ENCODE measurements at places on chromosomes 2 and 18.

GRCh38 chr18:135045-135444 lies 23.3 kb upstream of the USP14 start:
- DNase-seq: no peak

- DNase-seq: no peak
Observed at GRCh38 chr2:95019572-95019971, 5.9 kb upstream of the MAL start.

DNA sequence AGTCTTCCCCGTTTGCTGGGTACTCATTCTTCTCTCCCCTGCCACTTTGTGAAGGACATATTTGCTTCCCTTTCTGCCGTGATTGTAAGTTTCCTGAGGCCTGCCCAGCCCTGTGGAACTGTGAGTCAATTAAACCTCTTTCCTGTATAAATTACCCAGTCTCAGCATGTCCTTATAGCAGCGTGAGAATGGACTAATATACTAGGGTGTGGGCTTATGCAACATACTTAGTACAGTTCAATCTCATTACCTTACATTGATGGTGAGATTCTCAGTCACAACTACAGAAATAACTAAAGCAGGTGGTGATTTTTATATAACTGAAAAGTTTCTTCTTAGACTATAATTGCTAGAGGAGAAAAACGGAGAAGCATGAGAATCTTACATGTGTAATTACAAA lies 237.9 kb upstream of the MMADHC start:
- no peak for DNase-seq

- DNase-seq: no peak
Observed at GRCh38 chr2:59233448-59233847, 992.3 kb upstream of the FANCL start.

DNA sequence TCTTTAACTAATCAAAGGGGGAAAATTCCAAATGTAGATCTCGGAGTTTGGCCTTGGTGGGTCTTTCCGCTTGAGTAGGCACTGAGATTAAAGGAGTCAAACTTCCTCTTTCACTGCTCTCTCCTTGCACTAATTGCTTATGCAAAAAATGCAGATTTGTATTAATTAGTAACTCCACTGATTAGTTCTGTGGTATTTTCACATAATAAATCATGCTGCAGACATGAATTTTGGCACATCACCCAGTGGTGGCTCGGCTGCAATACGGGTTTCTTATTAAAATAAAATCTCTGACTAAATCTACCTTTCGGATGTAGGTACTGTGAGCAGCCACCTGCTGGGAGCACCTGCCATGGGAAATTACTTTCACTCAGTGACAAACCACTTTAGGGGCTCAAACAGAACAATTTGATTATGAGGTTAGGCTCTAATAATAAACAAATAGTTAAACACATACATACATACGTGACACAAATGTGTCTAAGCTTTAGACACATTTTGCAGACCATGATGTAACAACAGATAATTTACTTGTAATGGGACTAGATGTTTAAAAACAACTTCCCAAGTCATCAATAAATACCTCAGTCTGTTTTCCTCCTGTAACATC lies 6.4 kb upstream of the NEUROD1 start:
- DNase-seq: no peak

- DNase-seq: no peak
Observed at GRCh38 chr2:178397002-178397605, 53.9 kb downstream of the PRKRA start.

- DNase-seq: no peak
Observed at GRCh38 chr2:106859498-106859897, 26.5 kb downstream of the ST6GAL2 start.

GRCh38 chr2:159177357-159177756 lies 109.1 kb downstream of the WDSUB1 start:
- DNase-seq: no peak

- no peak for DNase-seq
Observed at GRCh38 chr2:202400941-202401340, 24.8 kb downstream of the BMPR2 start.

GRCh38 chr18:45997700-45998151 lies 30.6 kb upstream of the EPG5 start:
- no peak for DNase-seq

- DNase-seq: no peak
Observed at GRCh38 chr2:141582213-141582612, 548.6 kb downstream of the LRP1B start.

DNA sequence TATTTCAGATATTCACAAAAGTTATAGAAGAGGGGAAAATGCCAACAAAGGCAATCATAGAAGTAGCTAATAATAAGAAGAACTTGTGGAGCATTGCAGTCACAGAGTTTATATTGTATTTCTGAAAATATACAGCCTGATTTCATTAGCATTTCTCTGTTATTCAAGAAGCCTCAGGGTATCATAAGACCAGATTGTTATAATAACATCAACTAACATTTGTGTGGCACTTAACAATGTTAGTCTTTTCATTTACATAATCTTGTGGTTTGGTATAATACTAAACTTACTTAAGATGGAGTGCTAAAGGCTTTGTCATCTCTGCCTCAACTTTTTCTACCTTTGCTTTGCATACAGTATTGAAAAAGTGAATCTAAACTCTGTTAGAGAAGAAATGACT lies 61.6 kb upstream of the TACR1 start:
- no peak for DNase-seq

DNA sequence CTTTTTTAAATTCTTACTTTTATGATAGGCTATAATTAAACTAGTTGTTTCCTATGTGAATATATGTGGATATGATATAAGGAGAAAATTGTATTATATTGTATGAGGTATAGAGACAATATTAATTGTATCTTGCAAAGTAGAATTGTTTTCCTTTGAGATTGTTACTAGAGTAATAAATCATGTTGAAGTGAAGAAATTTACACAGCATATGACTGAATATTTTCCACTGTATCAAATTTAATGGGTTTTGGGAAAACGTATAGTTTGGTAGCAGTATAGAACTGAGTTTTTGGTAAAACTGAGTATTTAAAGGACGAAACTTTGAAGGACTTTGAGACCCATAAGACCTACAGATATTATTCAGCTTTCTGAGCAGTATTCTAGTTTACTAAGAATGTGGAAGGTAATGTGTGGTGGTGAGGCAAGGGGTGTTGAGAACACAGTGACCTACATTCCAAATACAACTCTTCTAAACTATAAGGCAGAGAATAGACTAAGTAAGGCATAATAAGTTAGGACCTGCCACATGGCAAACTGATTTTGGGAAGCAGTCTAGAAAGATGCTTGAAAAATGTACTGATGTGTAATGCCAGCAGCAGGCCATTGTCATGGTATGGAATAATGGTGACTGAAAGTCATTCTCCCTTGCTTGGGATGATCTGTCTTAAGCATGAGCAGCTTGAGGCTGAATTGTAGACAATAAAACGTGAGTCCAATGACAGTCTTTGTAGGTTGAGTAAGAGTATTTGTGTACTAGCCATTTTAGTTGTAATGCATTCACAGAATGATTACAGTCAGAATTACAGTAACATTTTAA lies 29.6 kb downstream of the PKP4 start:
- no peak for DNase-seq

GRCh38 chr2:64862623-64863022 lies 126.6 kb upstream of the SLC1A4 start:
- DNase-seq: no peak

DNA sequence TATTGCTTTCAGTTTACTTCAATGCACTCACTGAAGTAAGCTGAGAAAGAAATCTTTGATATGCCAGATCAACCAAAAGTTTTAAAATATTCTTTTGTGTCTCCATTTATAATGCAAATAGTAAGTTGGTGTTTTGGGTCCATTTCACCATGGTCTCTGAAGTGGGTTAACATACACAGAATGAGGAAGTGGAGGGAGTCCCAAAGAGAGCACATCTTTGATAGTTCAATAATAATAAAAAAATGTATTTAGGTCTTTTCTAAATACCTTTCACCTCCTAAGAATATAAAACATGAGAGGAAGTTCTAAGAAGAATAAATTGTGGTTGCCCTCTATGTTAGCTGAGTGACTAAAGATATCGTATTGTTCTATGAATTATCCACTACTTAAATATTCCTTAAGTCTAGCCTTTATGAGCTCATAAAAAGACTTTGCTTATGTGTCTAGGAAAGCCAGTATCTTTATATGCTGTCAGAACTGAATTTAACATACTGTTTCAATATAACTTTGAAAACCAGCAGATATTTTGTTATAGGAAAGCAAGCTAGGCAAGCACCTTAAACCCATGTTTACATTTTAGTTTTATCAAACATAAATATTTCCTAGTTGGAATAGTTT lies 148.7 kb upstream of the ZEB2 start:
- no peak for DNase-seq

- DNase-seq: no peak
Observed at GRCh38 chr18:63681449-63682340, 20.0 kb upstream of the SERPINB3 start.

DNA sequence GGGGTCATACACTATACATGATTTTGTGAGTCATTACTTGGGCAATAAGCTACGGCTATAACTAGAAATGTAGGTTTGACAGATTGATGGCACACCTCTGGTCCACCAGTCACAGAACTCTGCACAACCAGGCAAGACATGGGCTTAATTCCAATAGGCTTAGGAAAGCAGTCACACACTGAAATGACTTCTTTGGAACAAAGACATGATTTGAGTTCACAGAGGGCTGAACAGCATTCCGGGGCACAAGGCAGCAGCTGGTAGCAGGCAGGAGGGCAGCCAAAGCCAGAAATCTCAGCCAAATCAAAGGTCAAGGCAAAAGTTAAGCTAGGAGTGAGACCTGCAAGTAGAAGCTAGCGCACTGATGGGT lies 27.4 kb downstream of the FABP1 start:
- DNase-seq: no peak

DNA sequence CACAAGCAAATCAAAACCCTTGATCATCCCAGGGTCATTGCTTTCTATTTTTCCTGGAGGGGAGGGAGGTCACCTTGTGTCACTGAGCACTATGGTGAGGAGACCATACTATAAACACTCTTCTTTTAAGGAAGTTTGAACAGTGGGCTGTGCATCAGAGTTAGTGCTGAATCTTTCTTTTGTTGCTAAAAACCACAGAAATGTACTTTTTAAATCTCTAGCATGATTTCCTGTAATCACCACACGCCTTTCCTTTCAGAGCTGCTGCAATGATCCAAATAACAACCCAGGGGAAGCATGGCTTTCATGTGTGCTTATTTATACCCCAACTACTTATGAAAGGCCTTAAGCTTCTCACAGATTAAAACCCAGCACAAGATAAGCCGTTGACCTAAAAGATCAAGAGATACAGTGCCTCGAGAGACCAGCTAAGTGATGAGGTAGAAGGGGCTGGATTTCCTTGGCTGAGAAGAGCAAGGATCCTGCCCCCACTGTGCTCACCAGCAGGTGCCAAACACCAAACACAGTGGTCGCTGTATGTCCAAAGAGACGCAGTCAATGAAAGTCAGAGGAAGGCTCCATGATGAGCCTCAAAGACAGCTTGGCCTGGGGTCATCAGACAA lies 34.7 kb downstream of the TRABD2A start:
- no peak for DNase-seq

DNA sequence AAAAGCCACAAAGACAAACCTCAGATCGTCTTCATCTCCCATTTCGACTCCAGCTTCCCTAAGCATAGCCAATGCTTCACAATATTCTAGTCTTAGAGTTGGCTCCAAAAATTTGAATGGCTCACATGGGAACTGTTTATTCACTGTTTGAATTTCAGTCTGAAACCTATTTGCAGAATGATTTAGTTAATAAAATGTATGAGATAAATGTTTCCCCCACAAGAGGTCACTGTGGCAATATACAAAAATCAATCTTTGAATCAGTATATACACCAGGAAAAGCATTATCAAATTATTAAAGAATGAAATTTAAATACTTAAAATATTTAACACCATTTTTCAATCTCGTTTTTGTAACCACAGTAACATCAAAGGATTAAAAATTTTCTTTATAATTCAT lies 40.0 kb upstream of the MCM6 start:
- no peak for DNase-seq

- DNase-seq: no peak
Observed at GRCh38 chr2:620004-620403, 57.2 kb downstream of the TMEM18 start.

- DNase-seq: no peak
Observed at GRCh38 chr2:70937866-70938585, 2.3 kb downstream of the ATP6V1B1 start.

DNA sequence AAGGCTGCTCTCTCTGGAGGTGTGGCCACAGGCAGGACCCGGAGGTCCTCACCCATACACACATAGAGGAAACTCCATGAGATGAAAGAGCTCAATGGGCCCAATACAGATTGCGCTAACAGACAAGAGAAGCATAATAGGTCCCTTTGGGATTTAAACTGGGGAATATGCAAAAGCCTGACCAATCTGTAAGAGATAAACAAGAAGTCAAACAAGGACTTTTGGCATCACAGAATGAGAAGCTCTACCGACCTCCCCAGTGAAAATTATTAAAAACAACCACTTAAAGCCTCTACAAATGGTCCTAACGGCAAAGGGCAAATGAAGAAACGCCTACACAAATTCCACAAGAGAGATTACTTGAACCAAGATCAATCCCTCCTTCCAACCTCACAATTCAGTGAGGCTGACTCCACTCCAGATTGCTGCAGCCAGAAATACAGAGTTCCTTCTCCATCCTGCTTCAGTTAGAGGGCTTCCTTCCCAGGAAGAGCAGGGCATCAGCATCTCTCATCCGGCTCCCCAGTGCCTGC lies 10.8 kb downstream of the IWS1 start:
- no peak for DNase-seq

GRCh38 chr18:40531051-40531450 lies 1424.0 kb upstream of the PIK3C3 start:
- DNase-seq: no peak

GRCh38 chr2:113231064-113231463 lies 47.7 kb downstream of the PAX8 start:
- DNase-seq: no peak

DNA sequence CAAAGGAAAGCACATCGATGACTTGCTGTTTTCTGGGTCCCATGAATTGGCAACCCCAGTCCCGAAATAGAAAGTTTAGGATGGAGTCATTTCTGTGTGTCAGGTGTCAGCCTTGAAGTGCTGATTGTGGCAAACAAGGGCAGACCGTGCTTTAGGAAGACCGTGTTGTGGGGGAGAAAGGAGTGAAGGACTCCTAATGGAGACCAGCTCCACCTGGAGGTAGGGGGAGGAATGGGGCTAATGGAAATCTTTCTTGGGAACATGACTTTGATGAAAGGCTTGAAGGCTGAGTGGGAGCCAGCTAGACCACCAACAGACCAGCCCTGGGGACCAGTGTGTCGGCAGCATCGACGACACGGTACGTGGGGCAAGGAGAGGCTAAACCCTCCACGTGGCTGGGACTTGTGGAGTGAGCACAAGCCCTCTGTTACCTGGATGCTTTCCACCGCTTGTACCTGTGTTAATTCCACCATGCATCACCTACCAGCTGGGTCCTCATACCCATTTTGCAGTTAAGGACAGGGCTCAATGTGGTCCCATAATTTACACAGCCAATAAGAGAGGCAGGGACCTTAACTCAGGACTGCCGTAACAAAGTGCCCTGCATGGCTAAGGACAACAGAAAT lies 104.2 kb downstream of the SH3BP4 start:
- no peak for DNase-seq

DNA sequence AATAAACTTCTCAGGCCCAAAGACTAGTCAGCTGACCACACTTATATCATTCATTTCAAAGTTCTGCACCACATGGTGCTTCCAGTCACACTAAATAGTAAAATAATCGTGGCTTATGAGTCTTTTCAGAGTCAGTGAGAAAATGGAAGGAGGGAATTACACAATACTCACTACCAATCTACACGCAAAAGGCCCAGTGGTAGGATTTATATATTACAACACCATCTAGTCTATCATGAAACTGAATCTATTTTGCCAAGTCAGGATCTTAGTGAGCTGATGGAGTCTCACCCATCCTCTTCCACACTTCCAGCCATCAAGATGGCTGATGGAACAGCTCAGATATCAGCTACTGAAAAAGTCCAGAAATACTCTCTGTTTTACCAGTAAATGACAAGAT lies 21.9 kb downstream of the INO80D start:
- DNase-seq: no peak
